SW 1271 (cell line): ENCODE measurements at places on chromosomes 12 and 14.

GRCh38 chr12:66048835-66049537 is 81.6 kb downstream of the LLPH start:
- no peak for DNase-seq

GRCh38 chr12:121990692-121991603 is 30.7 kb upstream of the BCL7A start:
- no peak for DNase-seq

DNA sequence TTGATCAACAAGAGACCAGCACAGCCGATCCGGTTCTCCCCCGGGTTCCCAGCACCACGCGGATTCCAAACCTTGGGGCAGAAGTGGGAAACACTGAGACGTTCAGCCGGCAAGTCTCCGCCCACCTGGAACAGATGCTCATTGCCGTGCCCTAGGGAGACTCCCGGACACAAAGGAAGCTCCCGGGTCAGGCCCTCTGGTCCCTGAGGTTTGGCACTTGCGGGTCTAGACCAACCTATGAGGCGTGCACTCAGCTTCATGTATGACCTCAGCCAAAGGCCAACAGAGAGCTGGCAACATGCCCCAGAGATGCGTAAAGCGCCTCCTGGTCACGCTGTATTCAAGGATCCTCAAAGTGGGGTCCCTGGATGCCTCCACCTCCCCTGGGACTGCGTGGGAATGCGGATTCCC is 2.5 kb downstream of the RIMBP2 start:
- no peak for DNase-seq

- peak; percentile 22 for DNase-seq
Measured at GRCh38 chr14:77615361-77616132, 890 bp downstream of the SPTLC2 start.

- DNase-seq: no peak
Measured at GRCh38 chr12:13179211-13180074, 17.1 kb upstream of the EMP1 start.

- no peak for DNase-seq
Measured at GRCh38 chr12:117472983-117473382, 111.6 kb upstream of the NOS1 start.

DNA sequence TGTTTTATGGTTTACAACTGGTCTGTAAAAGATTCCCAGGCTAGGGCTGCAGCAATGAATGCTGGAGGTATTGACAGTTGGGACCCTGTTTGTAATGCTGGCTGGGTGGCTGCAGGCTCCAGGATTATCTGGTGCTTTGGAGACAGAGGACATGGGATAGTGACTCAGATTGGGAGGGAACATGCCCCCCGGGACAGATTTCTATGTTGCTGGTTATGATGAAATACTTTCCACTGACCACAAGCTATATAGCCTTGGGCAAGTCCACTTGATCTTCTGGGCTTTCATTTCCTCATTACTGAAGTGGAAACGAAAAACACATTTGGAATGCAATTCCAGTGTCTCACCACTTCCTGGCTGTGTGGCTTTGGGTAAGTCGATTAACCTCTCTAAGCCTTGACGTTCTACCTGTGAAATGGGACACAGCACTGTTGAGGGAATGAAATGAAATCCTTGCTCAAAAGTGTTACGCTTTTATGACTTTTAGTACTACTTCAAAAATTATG is 6.3 kb upstream of the TPCN1 start:
- peak; percentile 96 for DNase-seq

GRCh38 chr12:51192284-51192671 is 19.3 kb upstream of the TFCP2 start:
- no peak for DNase-seq

DNA sequence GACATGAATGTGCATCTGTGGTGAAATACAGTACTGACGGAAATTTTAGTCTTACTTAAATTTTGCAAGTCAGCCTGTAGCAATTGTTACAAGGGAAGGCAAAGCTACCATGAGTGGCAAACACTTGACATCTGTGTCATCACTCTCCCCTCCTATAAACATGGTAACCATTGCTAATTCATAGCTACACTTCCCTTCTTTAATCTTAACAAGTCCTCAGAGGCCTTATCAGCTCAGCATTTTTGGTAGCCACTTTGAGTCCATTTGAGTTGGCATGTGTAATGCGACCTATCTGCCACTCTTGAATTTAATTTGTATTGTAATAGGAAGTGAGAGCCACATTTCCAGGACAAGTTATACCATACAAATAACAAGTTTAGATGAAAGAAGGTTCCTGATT is 218.1 kb downstream of the RMST start:
- no peak for DNase-seq

GRCh38 chr12:118763234-118763633 is 218.1 kb upstream of the SRRM4 start:
- DNase-seq: no peak

DNA sequence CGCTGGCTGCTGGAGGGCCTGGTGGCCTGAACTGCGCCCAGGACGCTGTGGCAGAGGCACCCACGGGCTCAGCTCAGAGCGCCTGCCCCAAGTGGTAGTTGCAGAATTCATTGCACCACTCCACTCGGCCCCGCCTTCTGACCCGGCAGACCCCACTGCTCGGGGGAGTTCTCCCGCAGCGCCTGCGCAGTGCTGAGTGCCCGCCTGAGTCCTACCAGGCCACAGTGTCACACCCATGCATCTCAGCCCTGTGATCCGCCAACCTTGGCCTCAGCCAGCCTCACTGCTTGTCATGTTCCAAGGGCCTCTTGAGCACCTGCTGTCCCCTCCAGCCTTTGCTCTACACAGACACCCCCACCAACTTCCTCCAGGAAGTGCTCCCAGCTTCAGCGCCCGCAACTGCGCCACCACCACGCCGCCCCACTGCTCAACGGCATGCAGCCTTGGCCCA is 12.2 kb downstream of the DEGS2 start:
- no peak for DNase-seq

- no peak for DNase-seq
Measured at GRCh38 chr12:113298861-113299545, 35.9 kb downstream of the SLC8B1 start.

DNA sequence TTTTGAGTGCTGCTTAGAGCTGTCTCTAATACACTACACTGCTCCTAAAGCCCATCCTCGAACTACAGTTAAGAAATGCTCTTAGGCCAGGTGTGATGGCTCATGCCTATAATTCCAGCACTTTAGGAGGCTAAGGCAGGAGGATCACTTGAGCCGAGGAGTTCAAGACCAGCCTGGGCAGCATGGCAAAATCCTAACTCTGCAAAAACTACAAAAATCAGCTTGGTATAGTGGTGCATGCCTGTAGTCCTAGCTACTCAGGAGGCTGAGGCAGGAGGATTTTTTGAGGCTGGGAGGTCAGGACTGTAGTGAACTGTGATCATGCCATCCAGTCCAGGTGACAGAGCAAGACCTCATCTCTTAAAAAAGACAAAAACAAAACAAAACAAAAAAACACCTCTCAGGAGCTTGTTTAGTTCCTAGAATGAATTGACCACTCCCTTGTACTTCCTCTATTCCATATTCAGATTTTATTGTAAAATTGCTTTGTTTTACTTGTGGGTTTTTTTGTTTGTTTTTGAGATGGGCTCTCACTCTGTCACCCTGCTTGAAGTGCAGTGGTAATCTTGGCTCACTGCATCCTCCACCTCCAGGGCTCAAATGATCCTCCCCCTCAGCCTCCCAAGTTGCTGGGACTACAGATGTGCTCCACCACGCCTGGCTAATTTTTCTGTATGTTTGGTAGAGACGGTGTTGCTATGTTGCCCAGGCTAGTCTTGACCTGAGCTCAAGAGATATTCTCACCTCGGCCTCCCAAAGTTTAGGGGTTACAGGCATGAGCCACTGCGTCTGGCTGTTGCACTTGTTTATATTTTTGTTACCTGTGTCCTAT is 13.6 kb downstream of the MDM2 start:
- DNase-seq: no peak

DNA sequence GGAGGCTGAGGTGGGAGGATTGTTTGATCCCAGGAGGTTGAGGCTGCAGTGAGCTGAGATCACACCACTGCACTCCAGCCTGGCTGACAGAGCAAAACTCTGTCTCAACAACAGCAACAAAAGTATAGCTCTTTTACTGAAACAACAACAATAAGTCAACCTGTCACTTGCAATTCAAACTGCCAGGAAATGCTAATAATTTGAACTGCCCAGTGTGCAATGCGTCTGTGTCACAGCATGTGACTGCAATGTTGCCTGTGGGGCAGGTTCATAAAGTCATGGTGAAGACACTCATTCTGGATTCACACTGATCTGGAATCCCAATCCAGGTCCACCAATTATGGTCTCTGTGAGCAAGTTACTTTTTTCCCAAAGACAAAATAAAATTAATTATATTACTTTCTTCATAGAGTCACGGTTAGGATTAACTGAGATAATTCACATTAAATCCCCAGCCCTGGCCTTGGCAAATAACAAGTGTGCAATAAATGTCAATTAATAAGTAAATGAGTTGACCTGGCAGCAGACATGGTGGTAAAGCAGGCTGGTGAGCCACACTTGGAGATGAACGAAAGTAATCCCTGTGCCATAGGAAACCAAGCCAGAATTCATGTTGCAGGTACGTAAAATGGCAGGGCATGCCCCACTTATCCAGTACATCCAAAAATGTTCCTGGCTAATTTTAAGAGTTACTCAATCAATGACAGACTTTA is 89.1 kb upstream of the CPSF6 start:
- DNase-seq: no peak

DNA sequence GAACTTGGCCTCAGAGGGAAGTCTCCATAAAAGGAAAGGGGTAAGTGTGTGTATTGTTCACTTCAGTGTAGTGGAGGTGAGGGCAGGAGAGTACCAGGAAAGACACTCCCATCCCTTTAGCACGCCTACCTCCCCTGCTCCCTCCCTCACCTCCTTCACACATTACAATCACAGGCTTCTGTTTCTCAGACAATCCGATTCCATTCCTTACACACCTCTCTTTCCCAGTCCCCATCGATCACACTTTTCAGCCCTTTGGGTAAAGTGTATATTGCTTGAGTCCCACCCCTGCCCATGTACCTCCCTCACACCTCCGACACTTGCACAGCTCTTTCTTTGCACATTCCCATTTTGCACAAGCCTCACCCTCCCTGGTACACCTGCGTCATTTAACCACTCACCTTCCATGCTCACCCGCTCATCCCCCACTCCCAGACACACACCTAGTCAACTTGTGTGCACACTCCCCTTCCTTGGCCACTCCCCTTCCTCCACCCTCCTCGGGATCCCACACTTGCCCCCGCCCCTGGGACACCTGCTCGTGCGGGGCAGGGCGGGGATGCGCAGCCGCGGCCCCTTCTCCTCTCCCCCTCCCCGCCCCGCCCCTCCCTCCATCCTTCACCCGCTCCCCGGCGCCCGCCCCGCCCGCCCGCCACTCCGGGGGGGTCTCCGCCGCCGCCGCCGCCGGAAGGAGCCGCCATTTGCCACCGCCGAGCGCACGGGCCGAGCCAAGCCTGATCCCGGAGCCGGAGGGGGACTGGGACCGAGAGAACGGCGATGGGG is at the start of gene MARCHF9:
Gene MARCHF9 (plus strand): TSS at position 693 of the 783 bp plus-strand sequence. CDS start 426 bp downstream, outside the sequence.
- no peak for DNase-seq

- DNase-seq: no peak
Measured at GRCh38 chr14:65565948-65566347, 153.4 kb downstream of the FUT8 start.

DNA sequence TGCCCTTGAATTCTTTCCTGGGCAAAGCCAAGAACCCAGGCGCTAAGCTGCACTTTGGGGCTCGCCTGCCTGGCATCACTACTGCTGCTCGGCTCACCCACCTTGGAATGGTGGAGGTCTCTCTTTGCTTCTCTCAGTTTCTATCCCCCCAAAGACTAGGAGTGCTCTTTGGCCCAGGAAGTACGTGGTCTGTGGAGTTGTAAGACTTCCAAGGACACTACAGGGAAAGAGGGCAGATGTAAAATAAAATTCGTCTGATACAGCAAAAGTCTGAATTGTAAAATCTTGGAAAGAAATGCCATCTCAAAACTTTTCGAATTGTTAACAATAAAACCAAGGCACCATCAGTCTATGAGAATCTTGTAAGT is 52.5 kb upstream of the MAP1LC3B2 start:
- no peak for DNase-seq

DNA sequence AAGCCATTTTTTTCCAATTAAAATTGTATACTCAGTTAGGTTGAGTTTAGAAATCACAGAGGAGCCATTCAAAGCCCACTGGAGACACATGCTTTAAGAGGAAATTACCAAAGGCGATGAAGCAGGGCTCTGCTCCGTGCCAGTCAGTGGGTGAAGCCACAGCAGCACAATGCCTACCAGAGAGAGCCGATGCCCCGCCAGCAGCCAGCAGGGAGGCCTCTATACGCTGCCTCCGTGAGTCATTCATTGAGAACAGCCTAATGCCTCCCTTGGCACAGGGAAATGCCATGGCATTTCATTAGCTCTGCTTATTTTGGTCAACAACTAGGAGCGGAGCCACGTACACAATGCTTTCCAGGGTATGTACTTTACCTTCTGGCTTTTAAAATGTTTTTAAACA is 197.8 kb upstream of the FRMD6 start:
- DNase-seq: no peak

GRCh38 chr14:52640137-52640536 is 55.2 kb downstream of the ERO1A start:
- no peak for DNase-seq
